ENCODE measurements at places on chromosomes 16 and 17.

DNA sequence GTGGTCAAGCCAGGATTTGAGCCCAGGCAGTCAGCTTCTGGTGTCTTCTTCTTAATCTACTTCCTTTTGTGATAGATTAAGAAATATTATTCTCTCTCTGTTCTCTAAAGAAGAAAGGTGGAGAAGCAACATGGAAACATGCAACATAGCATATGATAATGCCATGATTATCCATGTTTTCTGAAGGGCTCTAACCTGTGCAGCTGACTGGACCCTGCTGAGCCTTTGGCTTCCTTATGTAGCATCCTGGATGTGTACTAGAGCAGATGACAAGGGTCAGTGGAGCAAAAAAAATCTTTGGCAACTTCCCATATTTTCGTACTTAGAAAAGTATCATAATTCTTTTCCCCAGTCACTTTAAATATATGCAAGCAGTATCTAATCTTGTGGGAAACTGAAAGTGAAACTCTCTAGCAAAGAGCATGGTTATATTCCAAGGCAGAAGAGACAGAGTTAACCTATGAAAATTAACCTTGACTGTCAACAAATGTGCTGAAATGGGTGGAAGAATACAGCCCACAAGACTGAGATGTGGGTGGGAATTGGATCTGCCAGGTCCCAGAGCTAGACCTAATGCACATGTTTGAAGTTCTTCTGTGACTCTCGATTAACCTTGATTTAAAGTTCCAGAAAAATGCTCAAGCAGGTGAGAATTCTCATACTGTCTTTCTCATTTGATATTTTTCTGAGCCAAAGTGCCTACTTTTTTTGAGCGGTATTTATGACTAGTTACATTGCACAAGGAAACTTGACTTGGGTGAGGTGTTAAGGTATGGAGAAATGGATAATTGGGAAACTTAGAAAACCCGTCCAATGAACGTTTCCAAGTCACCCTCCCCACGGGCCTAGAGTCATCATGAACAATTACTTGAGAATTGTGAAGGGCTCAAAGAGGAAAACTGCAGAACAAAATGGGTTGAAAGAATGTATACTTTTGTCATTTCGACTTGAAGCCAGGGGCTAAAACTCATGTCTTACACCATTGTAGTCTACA, 248.6 kb downstream of the FTO start:
- DNase-seq = no peak

- no peak for DNase-seq
Observed at GRCh38 chr17:44933824-44934744, 13.5 kb downstream of the KIF18B start.

- DNase-seq = no peak
Observed at GRCh38 chr16:11133344-11133943, 122.6 kb downstream of the SOCS1 start.

DNA sequence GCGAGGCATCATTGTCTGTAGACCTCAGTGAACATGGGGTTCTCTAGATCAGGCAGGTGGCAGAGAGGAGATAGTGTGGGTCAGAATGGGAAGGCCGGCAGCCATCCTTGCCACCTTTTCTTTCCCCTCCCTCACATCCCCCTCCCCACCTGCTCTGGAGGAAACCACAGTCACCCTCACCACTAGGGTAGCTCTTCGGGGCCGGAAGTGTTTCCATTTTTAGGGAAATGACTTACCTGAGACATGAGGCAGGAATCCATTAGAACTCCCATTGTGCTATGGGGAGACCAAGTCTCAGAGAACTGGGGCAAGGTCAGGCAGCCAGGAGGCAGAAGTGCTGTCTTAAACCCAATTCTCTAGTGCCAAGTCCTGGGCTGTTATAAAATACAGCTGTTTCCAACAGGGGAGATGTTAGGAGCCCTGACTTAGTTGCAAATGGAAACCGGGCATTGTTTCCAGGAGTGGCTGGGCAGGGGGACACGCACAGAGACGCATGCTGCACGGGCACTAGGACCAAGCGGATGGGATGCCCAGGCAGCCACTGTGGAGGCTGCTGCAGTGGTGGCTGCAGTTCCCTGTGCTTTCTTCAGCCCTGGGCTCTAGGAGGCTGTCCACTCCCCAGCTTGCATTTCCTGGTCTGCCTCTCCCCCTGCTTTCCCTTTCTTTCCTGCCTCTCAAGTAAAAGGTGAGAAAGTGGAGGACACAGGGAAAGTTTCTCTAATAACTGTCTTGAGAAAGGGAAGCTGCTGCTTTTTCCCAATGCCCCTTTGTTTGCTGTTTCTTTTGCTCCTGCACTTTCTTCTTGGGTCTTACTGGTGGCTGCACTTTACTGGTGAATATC, 2.8 kb downstream of the HAS3 start:
- no peak for DNase-seq

- DNase-seq = no peak
Observed at GRCh38 chr16:23080747-23081146, 68.5 kb downstream of the USP31 start.

- DNase-seq = no peak
Observed at GRCh38 chr17:57735707-57736106, 9.4 kb downstream of the CCDC182 start.

DNA sequence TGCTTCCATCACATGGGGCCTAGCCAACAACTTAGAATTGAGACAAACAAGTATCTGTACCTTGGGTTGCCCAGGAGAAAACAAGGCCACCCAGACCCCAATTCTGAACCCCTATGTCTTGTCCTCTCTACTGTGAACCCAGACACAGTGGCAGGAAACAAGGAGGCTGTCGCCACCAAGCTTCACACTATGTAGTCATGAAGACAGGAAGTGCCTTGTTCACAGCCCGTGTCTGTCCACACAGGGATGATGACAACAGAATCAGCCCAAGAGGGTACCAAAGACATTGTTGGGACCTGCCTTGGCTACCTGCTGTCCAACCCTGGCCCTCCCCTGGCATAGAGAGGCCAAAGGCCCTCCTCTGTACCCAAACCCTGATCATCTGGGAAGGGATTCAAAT, 84.8 kb downstream of the CDYL2 start:
- no peak for DNase-seq

All from neural crest cell (in vitro differentiated cells).